ENCODE measurements at places on chromosomes 5 and 9.

DNA sequence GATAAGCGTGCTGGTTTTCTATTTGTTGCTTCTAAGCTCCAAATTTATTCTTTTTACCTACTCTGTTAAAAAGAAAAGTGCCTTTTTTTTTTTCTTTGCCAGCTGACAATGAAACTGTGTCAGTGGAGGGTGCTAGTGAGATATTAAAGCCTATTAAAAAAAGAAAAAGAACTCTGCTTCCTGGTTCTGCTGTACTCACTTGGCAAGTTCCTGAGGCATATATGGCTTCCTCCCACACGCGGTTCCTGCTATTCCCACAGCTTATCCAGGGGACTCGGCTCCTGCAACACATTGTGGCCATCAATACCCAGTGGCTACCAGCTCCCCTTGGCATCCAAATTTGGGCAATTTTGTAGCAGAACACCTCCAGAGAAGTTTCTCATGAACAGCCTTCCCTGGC lies 1977.7 kb upstream of the CDH9 start:
- no peak for DNase-seq

DNA sequence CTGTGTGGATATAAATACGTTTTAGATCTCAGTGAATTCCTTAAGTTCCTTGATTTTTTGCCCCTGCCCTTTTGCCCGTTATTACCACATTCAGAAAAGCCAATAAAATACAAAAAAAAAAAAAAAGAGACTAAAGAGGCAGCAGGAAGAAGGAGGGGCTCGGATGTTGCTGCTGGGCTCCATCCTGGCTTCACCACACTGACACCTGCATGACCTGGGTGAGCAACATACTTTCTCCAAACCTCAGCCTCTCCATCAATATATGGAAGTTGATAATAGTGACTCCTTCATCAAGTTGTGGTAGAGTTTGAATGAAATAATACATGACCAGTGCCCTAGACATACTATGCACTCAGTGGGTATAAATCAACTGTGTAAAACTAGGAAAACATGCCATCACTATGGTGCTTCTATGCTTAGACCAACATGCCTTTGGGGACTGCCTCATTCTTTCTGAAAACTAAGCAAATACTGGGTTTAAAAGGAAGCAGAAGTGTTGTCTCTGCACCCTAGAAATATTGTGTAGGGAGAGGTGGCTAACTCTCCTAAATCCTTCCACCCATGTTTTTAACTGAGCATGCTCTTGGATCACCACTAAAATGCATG lies 243.0 kb downstream of the PIK3R1 start:
- no peak for DNase-seq

GRCh38 chr9:8860086-8860485 lies 1060.5 kb upstream of the DMAC1 start:
- DNase-seq = no peak

GRCh38 chr5:33523208-33523771 lies 82.5 kb downstream of the TARS1 start:
- DNase-seq = no peak

DNA sequence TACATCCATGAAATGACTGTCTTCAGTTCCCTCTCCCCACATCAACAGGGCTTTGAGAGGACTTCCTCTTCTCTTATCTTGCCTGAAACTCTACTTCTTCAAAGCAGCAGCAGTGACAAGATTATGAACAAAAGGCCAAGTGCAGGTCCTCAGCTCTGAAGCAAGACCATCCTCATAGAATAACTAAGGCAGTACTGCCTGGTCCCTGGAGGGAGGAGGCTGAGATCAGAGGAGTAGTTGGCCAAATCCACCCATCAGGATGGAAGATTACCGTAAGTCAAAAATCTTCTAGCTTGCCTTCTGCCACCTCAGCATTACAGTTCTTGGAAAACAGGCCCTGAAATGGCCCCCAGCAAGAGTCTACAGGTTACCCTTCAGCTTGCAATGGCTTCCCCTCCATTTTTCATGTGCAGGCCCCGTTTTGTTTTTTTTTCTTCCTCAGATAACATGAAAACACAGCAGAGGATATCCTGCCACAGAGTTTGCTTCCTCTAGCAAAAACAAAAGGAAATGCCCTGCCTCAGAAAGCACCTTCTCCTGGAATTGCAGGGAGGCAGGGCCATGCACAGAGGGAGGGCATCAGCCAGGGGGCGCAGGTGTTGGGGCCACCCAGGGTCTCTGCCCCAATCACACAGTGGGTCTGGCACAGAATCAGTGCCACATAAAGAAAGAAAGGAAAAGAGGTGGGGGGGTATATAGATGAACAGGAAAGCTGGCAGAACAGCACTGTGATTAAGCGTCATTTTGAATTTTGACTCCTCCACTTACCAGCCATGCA lies 40.0 kb downstream of the KLHL3 start:
- no peak for DNase-seq

DNA sequence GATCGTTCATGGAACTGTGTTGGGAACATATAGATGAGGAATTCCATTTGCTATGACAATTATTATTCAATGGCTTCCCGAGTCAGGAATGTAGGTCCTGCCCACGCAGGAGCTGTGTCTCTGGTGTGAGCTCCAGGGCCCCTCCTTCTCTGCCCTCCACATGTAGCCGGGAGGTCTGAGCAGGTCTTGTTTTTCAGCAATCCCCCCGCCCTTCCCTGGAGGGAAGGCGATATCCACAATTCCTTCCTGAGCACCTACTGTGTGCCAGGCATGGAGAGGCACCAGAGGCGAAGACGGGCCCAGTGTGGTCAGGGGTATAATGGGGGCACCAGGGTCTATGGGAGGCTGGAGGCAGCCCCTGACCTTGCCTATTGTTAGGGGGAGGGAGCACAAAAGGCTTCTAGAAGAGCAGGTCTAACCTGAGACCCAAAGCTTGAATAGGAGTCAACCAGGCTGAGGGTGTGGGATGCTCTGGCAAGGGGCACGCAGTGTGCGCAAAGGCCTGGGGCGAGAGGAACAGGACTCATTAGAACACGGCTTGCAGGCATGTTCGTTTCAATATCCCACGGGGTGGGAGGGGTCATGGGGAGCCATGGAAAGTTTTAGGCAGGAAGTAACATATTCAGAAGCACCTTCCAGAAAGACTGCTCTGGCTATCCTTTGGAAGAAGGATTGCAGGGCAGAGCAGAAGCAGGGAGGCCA lies 154.9 kb downstream of the C9orf50 start:
- DNase-seq = no peak

DNA sequence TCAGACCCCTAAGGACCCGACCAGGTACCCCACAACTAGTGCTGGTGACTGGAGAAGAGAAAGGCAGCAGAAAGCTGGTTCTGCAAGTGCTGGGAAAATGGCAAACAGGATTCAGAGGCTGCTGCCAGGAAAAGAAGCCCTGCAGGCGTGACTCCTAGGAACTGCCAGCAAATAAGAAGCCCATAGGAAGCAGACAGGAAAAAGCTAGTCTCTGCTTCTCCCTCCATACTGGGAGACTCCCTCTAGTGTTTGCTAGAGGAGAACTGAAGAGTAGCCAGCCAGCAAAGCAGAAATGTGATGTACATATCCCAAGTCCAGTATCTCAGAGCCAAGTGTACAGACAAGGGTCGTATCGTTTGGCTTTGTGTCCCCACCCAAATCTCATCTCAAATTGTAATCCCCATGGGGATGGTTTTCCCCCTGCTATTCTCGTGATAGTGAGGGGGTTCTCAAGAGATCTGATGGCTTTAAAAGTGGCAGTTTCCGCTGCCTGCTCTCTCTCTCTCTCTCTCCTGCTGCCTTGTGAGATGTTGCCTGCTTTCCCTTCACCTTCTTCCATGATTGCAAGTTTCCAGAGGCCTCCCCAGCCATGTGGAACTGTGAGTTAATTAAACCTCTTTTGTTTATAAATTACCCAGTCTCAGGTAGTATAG lies 38.1 kb upstream of the TUSC1 start:
- no peak for DNase-seq

GRCh38 chr9:97501177-97501971 lies at the start of gene TMOD1:
Gene TMOD1 (plus strand): TSS chr9:97501666. CDS start chr9:97524189, 22,523 bp downstream.
- peak; percentile 90 for DNase-seq

GRCh38 chr5:71711610-71712009 lies 7.5 kb upstream of the CARTPT start:
- no peak for DNase-seq

DNA sequence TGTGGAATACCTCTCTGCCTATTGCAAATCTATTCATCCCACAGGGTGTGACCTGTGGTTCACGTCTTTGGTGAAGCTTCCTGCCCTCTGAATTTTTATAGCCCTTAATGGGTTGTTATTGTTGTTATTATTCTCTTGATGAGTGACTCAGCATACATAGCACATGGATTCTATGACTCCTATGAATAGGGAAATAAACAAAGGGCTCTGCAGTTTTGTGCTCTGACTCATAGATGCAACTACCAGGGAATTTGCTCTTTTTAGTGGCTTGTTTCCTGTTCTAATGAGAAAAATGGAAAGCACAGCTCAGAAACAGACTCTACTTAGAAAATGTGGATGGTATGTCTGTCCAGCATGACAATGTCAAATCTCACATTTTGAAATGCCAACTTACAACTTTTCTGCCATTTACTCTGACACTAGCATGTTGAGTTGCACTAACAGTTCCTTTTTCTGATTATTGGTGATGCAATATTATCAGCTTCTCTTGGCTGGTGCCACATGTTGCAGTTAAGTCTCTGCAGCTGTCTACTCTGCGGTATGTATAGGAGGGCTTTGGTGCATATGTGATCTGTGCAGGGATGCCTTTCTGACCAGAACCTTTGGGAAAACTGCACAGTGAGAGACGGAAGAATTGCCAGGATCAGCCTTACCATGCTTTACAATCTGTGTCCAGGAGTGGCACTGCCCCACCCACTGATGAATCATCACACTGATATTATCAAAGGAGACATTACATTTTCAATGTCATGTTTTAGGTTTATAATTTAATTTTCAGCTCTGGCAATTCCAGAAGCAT lies 996.4 kb upstream of the WWC1 start:
- DNase-seq = no peak

- peak; percentile 73 for DNase-seq
Observed at GRCh38 chr5:142295084-142295758, 29.6 kb downstream of the SPRY4 start.

GRCh38 chr5:5347442-5347841 lies 75.0 kb upstream of the ICE1 start:
- no peak for DNase-seq

GRCh38 chr9:90446200-90446948 lies 196.2 kb downstream of the DIRAS2 start:
- no peak for DNase-seq

DNA sequence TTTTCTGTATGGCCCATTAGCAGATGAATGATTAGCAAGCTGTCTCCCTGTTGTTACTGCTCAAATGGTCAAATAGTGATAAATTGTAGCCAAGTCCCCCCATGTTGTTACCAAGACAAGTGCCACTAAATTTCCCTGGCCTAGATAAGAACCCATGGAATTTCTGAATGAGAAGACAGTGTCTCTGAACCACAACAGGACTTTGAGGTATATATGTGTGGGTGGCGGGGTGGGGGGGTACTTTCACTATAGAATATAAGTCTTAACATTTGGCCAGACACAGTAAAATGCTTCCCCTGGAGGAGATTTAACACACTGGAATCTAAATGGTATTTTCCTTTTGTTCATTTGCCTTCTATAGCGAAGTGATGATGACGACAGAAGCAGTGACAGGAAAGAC lies 28.7 kb downstream of the XPA start:
- no peak for DNase-seq

DNA sequence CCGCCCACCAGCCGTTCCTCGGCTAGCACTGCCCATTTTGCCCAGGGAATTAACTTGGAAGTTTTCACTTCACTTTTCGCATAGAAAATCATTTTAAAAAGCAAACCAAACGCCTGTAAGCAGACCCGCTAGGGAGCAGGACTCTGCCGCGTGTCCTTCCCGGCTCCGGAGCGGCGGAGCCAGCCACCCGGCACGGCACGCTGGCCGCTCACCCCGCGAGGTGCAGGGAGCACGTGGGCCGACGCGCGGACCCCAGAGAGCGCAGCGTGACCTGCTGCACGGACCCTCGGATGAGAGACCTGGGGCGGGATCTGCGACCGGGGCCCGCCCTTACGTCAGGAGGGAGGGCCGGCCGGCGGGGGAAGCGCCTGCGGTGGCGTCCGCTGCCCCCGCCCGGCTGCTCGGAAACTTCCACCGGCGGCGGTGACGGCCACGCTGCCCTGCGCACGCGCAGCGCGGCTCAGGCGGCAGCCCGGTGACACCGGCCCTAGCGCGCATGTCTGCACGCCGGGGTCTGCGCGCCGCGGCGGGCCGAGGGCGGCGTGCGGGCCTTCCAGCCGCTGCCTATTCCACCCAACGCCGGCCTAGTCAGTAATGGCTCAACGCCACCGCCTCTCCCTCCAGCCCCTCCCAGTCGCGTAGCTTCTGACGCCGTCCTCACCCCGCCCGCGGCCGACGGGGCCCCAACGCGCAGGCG lies 507 bp upstream of the TENT4A start:
- peak; percentile 99 for DNase-seq

- DNase-seq = no peak
Observed at GRCh38 chr5:115389034-115389798, 92.8 kb upstream of the CCDC112 start.

DNA sequence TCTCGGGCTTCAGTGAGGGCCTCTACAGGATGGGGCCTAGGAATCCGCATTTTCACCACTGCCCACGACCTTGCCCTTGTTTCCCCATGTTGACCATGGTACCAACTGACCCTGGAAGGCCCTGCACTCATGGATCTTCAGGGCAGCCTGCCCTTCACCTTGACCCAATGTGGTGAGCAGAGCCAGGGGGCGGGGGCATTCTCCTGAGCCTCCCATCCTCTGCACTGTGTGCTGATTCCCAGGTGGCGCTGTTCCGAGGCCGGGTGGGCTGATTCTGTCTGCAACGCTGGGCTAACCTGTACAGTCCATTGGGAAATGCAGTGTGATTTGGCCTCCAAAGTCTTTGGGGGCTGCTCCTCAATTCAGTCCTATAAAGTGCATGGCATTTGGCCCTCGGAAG lies 68.7 kb downstream of the SHB start:
- DNase-seq = no peak

DNA sequence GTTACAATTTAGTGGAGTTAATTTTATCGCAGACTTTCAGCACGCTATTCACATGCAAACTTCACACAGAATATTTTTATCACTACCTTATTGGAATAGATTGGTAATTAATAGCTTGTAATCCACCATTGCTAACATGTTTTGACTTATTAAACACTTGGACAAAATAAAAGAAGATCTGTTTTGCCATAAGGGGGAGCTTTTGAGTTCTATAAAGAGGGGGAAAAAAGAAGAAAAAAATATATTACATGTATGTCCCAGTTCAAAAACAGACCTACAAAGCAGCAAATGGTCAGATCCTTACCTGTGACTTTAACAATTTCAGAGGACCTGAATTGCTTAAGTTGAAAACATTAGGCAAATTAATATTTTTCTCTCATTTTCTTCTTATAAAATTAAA lies 1.2 kb upstream of the PAPPA start:
- DNase-seq = no peak

DNA sequence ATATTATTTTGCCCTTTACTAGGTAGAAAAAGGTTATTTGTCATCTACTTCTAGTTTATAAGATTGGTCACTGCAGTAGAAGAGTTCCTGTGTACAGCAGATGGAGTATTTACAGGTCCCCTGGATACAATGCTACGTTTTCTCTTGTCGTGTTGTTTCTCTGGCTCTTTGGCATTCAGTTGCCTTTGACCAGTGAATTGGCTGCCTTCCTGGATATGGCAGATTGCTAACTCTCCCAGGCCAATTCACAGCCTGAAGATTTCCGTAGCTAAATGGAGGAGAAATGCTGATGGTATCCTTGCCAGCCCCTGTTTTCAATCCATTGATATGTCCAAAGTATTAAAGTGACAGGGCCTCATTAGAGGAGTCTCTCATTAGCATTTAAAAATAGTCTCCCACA lies 32.5 kb upstream of the GNAQ start:
- DNase-seq = no peak

GRCh38 chr9:93905473-93906133 lies 49.6 kb downstream of the BARX1 start:
- no peak for DNase-seq
